ENCODE measurements at places on chromosomes 4 and X.

GRCh38 chr4:101019313-101019712 lies 328.0 kb downstream of the PPP3CA start:
- no peak for DNase-seq

DNA sequence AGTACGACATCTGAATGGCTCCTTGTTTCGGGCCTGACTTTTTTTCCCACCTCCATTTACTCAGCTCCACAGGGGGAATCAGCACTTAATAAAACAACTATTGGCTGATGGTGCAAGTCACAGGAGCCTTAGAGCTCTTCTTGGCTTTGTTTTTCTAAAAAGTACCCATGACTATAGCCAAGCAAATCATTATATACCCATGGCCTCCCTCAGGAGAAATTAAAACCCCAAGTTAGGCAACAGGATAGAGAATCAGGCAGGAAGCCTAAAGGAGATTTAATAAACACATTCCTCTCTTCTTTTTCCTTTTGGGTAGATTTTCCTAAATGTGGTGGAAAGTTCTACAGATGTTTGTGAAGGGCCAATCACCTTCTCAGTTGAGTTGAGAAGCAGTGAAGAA lies 91.9 kb upstream of the RBPJ start:
- DNase-seq, result no peak

- DNase-seq, result no peak
Measured at GRCh38 chr4:40403081-40403480, 67.9 kb downstream of the CHRNA9 start.

GRCh38 chr4:171622729-171623128 lies 190.5 kb upstream of the GALNTL6 start:
- no peak for DNase-seq

DNA sequence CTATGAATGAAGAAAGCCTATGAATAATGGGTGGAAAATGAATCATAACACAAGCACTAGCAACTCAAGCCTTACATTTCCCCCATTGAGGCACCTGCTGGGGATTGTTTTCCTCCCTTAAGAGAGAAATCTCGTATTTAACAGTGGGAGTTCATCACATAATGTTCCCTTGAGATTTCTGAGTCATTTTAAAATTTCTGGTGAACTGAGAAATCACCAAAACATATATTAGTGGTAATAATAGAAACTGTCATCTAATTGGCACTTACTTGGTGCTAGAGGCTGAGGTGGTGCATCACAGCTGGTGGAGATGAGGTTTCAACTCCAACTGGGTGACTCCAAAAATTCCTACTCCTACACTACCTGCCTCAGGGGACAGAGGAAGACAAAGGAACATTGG lies 561.3 kb upstream of the LCORL start:
- no peak for DNase-seq

DNA sequence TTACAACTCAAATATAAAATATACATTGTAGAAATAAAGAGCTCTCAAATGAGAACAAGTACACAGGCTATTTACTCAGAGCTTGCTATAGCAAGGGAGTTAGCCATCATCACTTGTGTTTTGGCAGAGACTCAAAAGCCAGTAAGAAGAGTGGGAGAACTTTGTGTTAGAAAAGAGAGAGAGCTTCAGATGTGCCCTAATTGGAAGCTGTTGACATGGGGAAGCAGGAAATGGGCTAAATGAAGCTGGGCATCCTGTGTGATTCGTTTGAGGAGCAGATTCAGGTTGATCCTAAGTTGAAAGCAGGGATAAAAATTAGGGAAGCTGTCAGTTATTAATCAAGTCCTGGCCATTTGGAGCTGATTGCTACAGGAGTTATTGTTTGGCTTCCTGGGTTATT lies 207.4 kb upstream of the MAOA start:
- DNase-seq, result no peak

GRCh38 chr4:114417214-114417613 lies 181.4 kb upstream of the UGT8 start:
- no peak for DNase-seq

- DNase-seq, result peak; percentile 55
Measured at GRCh38 chr4:184475096-184475461, 729 bp upstream of the IRF2 start.

DNA sequence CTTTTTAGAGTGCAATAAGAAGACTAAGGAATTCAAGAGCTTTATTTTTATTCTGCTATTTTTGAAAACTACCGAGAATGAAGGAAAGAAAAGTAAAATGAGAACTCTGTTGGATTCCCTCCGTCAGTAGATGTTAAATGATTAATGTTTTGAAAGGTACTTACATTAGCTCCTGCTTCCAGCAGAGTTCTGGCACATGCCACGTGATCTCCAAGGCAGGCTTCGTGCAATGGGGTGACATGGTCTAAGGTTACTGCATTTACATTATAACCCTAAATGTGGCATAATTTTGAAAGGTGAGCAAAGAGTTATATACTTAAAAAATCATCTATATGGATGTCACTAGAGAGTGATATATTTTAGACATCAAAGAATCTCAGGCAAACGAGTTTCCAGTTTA lies 26.8 kb upstream of the SPATA4 start:
- DNase-seq, result no peak

DNA sequence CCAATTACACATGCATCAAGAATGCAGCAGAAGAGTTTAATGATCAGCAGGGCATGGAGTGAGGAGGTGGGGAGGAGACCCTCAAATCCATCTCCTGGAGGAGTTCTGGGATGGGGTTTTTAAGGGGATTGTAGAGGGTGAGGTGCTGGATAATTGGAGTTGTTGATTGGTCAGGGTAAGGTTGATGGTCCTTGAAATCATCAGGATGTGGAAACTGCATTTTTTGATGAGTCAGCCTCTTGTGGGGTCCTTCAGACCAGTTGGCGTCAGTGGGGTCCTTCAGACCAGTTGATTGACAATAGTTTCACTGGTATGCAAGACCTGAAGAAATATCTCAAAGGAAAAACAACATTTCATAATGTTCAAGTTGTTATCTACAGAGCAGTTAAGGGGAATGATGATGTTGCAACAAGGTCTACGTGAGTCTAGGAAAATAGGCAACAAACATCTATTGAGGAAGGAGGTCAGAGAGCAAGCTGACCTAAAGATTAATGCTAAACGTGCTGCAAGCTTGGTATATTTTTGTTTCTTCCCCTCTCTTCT lies 88.3 kb downstream of the NRK start:
- DNase-seq, result no peak

- no peak for DNase-seq
Measured at GRCh38 chrX:39159921-39160507, 358.8 kb downstream of the MID1IP1 start.

GRCh38 chrX:150155436-150156035 lies 207.6 kb upstream of the MAMLD1 start:
- no peak for DNase-seq

- DNase-seq, result no peak
Measured at GRCh38 chr4:183504930-183505610, at the start of gene ING2. Gene ING2 (plus strand): TSS chr4:183505058. CDS start chr4:183505196, 138 bp downstream.

- no peak for DNase-seq
Measured at GRCh38 chr4:2259541-2260343, 2.2 kb downstream of the MXD4 start.

DNA sequence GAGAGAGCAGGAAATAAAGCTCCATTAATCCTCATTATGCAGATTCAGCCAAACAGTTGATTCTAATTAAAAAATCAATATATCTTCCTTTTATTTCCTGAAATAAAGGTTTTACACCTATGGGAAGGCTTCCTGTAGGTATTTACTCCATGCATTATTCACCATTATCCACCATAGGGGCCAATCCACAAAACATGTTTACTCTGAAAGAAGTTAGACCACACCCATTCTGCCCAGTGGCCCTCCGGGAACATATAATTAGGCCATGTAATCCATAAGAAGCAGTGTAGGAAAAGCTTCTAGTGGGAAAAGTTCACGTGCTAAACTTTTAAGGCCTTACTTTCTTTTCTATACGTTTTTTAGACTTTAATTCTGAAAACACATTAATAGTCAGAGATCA lies 57.7 kb downstream of the SAT1 start:
- no peak for DNase-seq

DNA sequence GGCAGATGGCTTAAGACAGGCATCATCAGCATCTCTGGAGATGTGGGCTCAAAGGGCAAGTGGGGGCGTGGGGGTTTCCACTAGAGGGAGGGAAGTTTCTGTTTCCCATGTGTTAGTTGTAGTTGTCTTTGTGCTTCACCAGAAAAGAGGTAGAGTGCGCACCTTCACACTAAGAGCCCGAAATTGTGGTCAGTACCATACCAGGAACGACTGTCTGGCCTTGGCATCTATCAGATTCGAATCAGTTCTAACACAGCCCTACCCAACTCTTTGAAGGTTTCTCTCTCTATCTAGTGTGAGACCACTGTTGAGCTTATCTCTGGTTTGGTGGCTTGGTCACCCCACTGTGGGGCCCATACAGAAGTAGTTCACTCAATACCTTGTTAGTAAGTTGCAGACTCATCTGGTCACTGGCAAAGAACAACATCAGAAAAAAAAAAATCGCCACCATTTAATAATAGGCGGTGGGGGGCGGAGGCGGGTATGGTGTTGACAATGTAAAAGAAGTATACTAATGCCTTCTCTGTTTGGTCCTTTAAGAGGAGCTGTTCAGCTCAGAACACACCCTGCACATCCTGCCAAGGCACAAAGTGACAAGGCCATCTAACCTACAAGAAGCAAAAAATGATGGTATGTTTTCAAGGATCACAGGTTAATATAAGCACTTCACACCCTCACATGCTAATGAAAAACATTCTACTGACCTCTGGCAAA lies 71.1 kb downstream of the NYX start:
- DNase-seq, result peak; percentile 14

- DNase-seq, result no peak
Measured at GRCh38 chr4:30765022-30765421, 44.9 kb downstream of the PCDH7 start.
